ENCODE measurements at places on chromosomes 4 and X. TPM values are rescaled to one million over a fixed set of nuclear protein-coding genes. Genes with fewer than 3 reads are reported as not detected.

- H3K36me3 ChIP-seq: no peaks in the 10 kb centered on the region
- no peaks in the 10 kb centered on the region for H3K27me3 ChIP-seq
- H3K4me1 ChIP-seq: no peaks in the 10 kb centered on the region
- no peak for DNase-seq
- H3K27ac ChIP-seq: no peak overlapping the region
Observed at GRCh38 chrX:15188039-15188438, 81.8 kb downstream of the ASB9 start.

DNA sequence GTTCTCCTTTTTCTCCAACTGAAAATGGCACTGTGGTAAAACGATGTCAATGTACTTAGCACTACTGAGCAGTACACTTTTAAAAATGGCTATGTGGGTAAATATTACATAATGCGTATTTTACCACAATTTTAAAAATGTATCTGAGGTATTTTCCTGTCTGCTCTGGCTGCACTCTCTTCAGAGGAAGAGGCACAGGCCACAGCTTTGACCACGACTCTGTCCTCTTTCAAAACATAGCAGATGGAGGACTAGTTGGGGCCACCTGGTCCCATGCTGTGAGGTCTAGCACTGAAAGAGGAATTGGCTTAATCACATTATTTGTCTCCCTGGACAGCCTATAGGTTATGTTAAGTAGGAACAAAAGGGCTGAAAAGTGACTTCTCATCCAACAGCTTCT, 5.2 kb downstream of the KCNE5 start:
- H3K36me3 ChIP-seq: no peaks in the 10 kb centered on the region
- no peak for DNase-seq
- no peaks in the 10 kb centered on the region for H3K4me1 ChIP-seq
- no peak overlapping the region for H3K4me3 ChIP-seq
- no peak overlapping the region for H3K27ac ChIP-seq
- H3K27me3 ChIP-seq: no peaks in the 10 kb centered on the region

GRCh38 chrX:1743105-1743504, 128.2 kb downstream of the ASMT start:
- no peaks in the 10 kb centered on the region for H3K4me1 ChIP-seq
- no peak overlapping the region for H3K4me3 ChIP-seq
- H3K36me3 ChIP-seq: no peaks in the 10 kb centered on the region

DNA sequence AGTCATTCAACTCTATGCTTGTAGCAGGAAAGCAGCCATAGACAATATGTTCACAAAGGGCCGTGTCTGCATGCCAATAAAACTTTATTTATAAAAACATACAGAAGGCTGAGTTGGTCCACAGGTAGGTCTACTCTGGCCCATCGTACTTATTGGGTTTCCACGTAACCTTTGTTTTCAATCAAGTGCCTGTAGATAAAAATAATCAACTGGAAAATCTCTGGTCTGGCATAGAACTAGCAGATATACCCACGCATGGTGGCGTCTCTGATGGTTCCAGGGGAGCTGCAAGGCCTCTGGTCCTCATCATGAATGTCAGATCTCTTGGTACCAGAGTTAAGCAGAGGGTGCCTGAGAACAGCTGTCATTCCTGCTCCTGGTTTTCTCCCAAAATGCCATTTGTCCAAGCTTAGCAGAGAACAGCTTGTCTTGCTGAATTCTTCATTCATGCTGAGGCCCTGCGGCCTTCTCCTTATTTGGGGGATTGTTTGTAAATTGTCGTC, 31.4 kb upstream of the JAKMIP1 start:
- DNase-seq: no peak
- no peaks in the 10 kb centered on the region for H3K4me1 ChIP-seq
- no peak overlapping the region for H3K4me3 ChIP-seq
- no peaks in the 10 kb centered on the region for H3K36me3 ChIP-seq
- H3K27me3 ChIP-seq: no peaks in the 10 kb centered on the region
- no peak overlapping the region for H3K27ac ChIP-seq

DNA sequence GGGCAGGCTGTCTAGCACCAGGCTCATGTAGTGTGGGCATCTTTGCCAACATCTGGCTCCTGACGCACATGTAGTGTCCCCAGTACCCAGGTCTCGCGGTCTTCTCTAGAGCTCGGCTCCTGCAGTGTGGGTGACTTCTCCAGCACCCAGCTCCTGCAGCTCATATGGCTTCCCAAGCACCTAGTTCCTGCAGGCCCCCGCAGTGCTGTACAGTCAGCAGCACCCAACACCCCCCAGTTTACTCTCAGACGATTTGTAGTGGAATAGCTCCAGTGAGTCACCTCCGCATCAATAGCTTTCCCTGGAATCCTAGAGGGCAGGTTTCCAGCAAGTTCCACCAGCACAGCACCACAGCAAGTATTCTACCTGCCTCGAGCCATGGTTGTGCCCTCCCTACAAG, 30.9 kb downstream of the ZNF41 start:
- no peaks in the 10 kb centered on the region for H3K36me3 ChIP-seq
- H3K27me3 ChIP-seq: no peaks in the 10 kb centered on the region
- no peaks in the 10 kb centered on the region for H3K4me1 ChIP-seq

- H3K27ac ChIP-seq: no peak overlapping the region
- no peaks in the 10 kb centered on the region for H3K36me3 ChIP-seq
- peak; percentile 8 for DNase-seq
- no peak overlapping the region for H3K4me3 ChIP-seq
Observed at GRCh38 chr4:29549342-29549741, 1170.8 kb upstream of the PCDH7 start.

- H3K27ac ChIP-seq: no peak overlapping the region
- no peaks in the 10 kb centered on the region for H3K36me3 ChIP-seq
- no peaks in the 10 kb centered on the region for H3K4me1 ChIP-seq
- no peak for DNase-seq
- H3K27me3 ChIP-seq: no peaks in the 10 kb centered on the region
- H3K4me3 ChIP-seq: no peak overlapping the region
Observed at GRCh38 chr4:180770265-180770664, 1472.9 kb upstream of the TENM3 start.

Gene CFAP99
- total RNA-seq: not detected

Gene CLNK
- total RNA-seq: not detected

Gene MAGEA10
- total RNA-seq: not detected

Gene PNMA6F
- not detected for total RNA-seq

Gene CT55
- total RNA-seq: not detected

Gene N4BP2
- 5.3 TPM for total RNA-seq

Gene PKD2
- 101 TPM for total RNA-seq
